Hippocampal formation (tissue), 2 donors: ENCODE measurements at places on chromosomes 1 and 21.

GRCh38 chr1:209354111-209354839 is 229.2 kb upstream of the CAMK1G start:
- DNase-seq: peak; percentile 72

- no peak for DNase-seq
Measured at GRCh38 chr1:221442056-221442455, 299.8 kb downstream of the DUSP10 start.

DNA sequence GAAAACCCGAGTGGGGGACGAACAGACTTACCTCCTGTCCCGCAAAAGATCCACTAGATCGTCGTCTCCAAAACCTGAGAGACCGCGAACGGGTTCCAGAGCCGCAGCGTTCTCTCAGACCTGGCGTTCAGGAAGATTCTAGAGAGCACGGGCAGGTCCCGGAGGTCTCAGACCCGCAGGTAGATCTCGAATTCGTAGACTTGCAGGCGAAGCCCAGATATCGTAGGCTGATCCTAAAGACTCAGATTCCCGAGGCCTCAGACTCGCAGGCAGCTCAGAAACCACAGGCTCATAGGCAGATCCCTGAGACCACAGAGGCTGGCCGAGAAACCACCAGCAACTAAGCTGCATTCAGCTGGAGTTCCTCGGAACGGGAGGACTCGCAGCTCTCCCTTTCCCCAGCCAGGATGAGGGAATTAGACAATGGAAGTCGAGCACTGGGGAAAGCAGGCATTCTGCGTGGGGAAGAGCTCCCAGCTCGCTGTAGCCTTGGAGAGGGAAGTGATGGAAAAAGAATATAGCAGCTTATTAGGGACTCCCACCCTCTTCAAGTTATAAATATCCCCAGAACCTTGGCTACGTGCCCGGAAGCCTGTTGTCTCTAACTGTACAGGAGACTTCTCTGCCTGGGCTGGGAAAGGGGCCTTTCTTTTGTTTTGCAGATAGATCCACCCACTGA is at the start of gene ZNF436:
TSS of gene ZNF436 (minus strand) at position 502 of the 679 bp plus-strand sequence. CDS start 1,831 bp downstream, outside the sequence.
- peak; percentile 64 for DNase-seq

DNA sequence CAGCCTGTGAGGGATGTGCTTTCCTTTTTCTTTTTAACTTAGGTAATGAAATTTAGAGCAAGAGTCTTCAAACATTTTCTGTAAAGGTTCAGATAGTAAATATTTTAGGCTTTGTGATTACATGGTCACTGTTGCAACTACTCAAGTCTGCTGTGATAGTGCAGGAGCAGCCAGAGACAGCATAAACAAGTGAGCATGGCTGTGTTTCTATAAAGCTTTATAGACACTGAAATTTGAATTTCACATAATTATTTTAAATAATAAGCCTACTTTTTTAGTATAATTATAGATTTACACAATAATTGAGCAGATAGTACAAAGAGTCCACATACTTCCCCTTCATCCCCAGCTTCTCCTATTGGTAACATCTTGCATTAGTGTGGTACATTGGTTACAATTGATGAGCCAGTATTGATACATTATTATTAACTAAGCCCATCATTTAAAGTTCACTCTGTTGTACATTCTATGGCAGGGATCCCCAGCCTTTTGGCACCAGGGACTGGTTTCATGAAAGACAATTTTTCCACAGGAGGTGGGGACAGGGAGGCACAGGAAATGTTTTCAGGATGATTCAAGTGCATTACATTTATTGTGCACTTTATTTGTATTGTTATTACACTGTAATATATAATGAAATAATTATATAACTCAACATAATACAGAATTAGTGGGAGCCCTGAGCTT is 3.0 kb downstream of the ATF6 start:
- no peak for DNase-seq

DNA sequence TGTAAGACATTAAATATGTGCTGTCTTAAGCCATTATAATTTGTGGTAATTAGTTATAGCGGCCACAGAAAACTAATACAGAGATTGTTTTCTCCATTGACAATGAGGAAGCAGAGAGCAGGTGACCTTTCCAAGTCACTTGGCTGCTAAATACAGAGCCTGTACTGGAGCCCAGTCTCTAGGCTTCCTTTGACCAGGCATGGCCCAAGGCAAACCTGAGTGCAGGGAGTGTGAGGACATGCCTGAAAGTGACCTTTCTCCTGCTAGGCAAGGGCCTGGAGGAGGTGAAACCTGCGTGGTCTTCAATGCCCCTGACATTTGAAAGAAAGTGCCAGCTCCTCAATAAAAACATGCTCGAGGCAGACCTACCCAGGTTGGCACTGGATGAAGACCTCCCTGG is 12.5 kb upstream of the CHI3L1 start:
- DNase-seq: no peak
